ENCODE measurements at places on chromosomes 4 and X. TPM values are rescaled to one million over a fixed set of nuclear protein-coding genes. Genes with fewer than 3 reads are reported as not detected.

Gene VBP1
- 33.9 TPM for total RNA-seq

Gene CXCL8
- 10.7 TPM for total RNA-seq

- H3K4me3 ChIP-seq = no peak overlapping the region
- H3K36me3 ChIP-seq = no peaks in the 10 kb centered on the region
- H3K27me3 ChIP-seq = no peaks in the 10 kb centered on the region
- no peaks in the 10 kb centered on the region for H3K4me1 ChIP-seq
- DNase-seq = no peak
Observed at GRCh38 chrX:151697522-151697921, 2.3 kb downstream of the PRRG3 start.

DNA sequence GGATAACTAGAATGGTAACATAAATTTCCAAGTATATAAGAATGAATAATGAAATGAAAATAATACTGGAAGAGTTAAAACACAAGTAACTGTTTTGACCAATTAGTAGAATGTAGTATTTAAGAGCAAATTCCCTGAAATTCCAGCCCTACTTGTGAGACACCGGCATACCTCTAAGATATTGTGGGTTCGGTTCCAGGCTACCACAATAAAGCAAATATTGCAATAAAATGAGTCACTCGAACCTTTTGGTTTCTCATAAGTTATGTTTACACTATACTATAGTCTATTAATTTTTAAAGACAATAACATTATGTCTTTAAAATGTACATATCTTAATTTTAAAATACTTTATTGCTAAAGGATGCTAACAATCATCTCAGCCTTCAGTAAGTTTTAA lies 15.2 kb upstream of the IQCM start:
- no peaks in the 10 kb centered on the region for H3K27me3 ChIP-seq
- no peak for DNase-seq
- H3K4me1 ChIP-seq = no peaks in the 10 kb centered on the region
- no peak overlapping the region for H3K27ac ChIP-seq
- no peaks in the 10 kb centered on the region for H3K36me3 ChIP-seq

DNA sequence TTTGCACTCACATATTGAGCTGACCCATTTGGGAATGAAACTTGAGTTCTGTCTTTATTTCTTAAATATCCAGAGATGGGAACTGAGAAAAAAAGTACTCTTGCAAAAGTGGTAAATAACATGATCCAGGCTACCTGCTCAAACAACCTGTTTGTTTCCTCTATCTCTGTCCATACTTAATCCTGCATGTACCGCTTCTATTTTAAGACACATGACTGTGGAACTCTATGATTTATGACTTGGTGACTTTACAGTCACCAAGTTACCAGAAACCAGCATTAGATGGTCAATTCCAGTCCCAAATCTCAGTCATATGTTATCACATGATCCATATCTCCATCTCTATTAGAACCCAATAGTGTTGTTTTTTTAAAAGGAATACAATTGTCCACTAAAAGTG lies 606.7 kb downstream of the EPHA5 start:
- H3K27ac ChIP-seq = no peak overlapping the region
- no peaks in the 10 kb centered on the region for H3K4me1 ChIP-seq
- no peaks in the 10 kb centered on the region for H3K36me3 ChIP-seq
- H3K27me3 ChIP-seq = no peaks in the 10 kb centered on the region
- H3K4me3 ChIP-seq = no peak overlapping the region
- DNase-seq = no peak

DNA sequence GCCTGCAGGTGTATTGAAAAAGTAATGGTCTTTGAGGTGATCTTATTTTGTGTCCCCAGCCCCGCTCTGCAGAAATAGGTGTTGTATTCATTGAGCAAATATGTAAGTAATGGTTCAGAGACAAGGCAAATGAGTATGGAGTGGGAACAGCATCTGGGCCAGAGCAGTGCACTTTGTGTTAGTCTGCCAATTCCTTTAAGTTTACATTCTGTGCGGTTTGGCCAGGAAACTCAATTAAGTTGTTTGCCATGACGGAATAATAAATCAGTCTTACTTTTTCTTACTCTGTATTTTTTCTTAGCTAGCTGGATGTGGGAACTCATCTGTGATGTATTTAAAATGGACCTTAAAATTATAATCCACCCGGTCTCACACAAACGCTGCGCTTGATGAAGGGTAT lies 12.6 kb downstream of the DCLK2 start:
- H3K4me3 ChIP-seq = no peak overlapping the region
- H3K36me3 ChIP-seq = no peaks in the 10 kb centered on the region
- no peak overlapping the region for H3K27ac ChIP-seq
- H3K27me3 ChIP-seq = no peaks in the 10 kb centered on the region

- no peak for DNase-seq
- H3K36me3 ChIP-seq = no peaks in the 10 kb centered on the region
- no peaks in the 10 kb centered on the region for H3K27me3 ChIP-seq
- H3K4me1 ChIP-seq = no peaks in the 10 kb centered on the region
- H3K27ac ChIP-seq = no peak overlapping the region
Observed at GRCh38 chr4:120105472-120105871, 38.8 kb upstream of the MAD2L1 start.

GRCh38 chr4:141046255-141046654 lies 87.0 kb downstream of the RNF150 start:
- H3K4me3 ChIP-seq = no peak overlapping the region
- H3K27me3 ChIP-seq = no peaks in the 10 kb centered on the region
- no peak overlapping the region for H3K27ac ChIP-seq
- H3K4me1 ChIP-seq = no peaks in the 10 kb centered on the region

Gene EMCN
- total RNA-seq = 35.9 TPM
